Stimulated activated CD8-positive, alpha-beta memory T cell treated with anti-CD3 and anti-CD28 coated beads, Interleukin-7, amount 100 ng/mL, for 48 hours (primary cell): ENCODE measurements at places on chromosomes 5 and 9.

GRCh38 chr9:125337236-125337635 is 75.6 kb downstream of the GAPVD1 start:
- DNase-seq, result no peak

GRCh38 chr9:2018764-2019558 is 3.8 kb downstream of the SMARCA2 start:
- DNase-seq, result no peak

- no peak for DNase-seq
Observed at GRCh38 chr9:125110464-125110863, 32.9 kb downstream of the SCAI start.

GRCh38 chr5:31476738-31477141 is 55.2 kb downstream of the DROSHA start:
- DNase-seq, result no peak

DNA sequence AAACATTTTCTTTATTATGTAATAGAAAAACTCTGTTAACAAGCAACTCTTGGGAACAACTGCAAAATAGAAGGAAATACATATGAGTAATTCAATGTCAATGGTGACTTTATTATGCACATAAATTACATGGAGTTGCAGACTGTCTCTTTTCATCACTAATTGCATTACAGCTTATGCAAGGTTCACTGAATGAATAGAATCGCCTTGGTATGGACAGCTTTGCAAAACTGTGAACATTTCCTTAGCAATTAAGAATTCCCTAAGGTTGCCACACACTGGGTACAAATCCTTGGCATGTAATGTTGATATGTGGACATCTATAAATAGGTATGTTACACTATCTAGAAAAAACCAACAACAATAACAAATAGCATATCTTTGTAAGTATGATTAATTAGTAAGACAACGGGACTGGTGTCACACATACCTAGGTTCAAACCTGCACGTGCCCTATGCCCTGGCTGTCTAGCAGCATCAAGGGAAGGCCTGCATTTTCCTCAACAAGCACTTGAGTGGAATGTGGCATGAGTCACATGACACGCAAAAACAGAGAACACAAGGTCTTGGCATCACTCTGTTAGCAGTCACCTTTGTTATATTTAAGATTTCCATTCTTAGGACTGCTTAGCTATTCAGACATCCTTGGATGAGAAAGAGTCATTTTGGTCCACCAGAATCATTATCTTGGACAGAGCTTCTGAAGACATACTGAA is 263.9 kb downstream of the CTNND2 start:
- DNase-seq, result no peak

- DNase-seq, result no peak
Observed at GRCh38 chr9:19927560-19927959, 138.7 kb upstream of the SLC24A2 start.

GRCh38 chr5:138051441-138052296 is 18.8 kb upstream of the FAM13B start:
- DNase-seq, result no peak

- DNase-seq, result no peak
Observed at GRCh38 chr5:155915601-155916000, 411.4 kb upstream of the SGCD start.

DNA sequence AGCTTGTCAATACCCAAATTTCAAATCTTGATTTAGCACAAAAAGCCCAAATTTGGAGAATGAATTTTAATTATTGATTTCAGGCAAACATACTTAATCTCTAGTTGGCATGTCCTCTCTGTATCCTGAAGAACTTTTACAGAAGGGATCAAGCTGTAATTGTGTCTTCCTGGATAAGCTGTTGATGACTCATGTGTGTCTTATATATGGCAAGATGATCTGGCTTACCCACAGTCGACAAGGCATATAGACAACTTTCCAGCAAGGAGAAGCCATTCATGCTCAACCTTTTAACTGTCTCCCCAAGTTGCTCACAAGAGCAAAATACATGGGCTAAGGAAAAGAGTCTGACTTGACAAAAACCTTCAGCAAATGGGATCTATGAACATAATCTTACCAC is 112.5 kb upstream of the SLCO6A1 start:
- no peak for DNase-seq

GRCh38 chr9:116558035-116558434 is 129.1 kb upstream of the TRIM32 start:
- DNase-seq, result no peak

DNA sequence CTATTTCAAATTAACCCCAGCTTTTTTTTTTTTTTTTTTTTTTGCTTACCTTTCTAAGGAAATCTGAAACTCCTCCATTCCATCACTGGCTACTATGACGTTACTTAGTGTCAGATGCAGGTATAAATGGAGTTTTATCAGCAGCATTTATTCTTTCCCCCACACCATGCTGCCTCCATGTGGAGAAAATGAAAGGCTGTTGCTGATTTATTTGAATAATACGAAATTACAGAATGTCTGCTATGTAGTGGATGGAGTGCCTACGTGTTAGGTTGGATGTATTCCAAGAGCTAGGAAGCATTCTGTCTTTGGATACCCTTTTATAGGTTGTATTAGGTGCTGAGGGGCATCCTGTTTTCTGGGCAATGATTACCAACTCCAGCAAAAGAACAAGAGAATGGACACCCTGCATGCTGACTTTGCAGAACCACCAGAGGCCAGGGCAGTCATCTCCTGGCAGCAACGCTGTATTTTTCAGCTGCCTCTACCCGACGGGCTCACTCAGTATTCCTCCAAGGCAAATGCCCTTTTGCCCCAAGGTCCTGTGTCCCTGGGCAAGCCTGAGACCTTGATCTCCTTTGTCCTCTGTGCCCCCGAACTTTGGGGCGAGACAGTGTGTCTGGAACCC is 199.5 kb downstream of the ALDH1A1 start:
- DNase-seq, result no peak

- DNase-seq, result no peak
Observed at GRCh38 chr5:121795511-121795910, 56.2 kb upstream of the FTMT start.

DNA sequence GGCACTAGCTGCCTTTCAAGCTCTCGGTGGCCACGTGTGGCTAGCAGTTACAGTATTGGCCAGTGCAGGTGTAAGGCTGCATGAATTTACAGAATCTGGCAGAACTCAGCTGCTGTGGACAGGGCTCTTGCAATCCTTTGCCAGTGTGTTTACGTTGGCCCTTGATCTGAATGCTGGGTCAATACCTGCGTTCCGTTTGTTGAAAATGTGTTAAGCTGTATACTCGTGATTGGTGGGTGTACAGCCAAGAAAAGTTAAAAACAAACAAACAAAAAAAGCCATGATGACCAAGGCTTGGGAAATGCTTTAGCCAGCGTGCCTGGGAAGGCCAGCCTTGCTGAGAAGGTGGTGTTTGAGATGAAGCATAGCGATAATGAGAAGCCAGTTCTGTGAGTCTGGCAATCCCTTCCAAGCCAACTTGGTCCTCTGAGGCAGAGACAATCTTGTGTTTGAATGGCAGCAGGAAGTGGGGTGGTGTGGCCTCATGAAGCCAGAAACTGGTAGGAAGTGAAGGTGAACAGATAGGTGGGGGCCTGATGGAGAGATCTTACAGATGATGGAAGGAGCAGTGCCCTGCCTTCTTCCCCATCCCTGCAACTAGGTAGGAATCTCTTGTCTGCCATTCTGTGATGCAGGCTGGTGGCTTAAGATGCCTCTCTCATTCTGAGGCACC is 820 bp upstream of the CFAP90 start:
- no peak for DNase-seq

DNA sequence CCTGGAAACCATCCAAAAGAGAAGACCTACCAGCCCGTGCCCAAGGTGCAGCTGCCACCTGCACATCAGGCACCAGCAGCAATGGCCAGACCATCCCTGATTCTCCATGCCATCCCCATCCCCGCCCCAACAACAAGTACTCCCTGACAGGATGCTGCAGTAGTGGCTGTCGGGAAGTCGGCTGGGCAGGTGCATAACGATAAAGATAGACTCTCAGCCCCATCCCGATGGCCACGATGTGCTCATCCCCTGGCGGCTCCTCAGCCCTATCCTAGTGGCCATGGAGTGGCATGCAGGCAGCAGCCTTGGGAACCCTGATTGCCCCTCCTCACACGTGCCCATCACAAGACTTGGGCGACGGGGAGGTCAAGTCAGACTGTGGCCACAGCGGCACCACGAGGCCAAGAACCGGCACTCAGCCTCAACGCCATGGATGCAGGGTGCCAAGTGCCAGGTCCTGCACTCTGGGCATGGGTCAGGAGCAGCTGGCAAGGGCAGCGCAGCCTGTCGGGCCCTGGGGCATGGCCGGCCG is 368.8 kb upstream of the SPATA31A5 start:
- DNase-seq, result no peak

DNA sequence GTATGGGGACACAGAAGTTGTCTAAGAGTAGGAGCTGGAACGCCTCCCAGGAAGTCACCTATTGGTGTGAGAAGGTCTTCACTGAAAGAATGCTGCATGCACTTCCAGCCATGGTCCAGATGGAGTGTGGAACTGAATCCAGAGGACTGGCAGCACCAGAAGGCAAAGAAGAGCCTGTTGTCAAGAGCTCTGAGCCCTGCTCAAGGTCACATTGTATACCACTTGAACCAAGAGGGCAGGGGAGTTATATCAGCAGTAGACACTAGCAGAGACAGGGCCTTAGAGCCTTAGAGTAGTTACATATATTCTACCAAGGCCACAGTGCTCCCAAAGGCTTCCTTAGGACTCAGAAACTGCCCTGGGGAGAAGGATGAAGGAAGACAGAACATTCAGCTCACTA is 130.8 kb upstream of the POC5 start:
- DNase-seq, result no peak

GRCh38 chr5:149839761-149840160 is 104.8 kb downstream of the PDE6A start:
- DNase-seq, result no peak

DNA sequence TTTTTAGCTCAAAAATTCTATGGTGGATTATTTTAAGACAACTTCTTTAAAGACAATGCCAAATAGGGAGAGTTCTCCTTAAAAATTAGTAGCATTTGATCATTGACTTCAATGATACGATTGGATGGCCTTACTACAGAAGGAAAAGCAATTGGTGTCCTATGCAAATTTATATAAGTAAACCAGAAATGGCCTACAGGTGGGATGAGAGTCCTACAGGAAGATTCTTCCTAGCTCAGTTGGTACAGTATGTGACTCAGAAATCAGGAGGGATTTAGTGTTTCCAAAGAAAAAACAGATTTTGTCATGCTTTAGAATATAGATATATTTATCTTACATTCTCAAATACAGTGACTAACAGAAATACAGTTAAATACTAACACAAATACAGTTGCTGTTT is 6.5 kb downstream of the ANKRA2 start:
- DNase-seq, result no peak

DNA sequence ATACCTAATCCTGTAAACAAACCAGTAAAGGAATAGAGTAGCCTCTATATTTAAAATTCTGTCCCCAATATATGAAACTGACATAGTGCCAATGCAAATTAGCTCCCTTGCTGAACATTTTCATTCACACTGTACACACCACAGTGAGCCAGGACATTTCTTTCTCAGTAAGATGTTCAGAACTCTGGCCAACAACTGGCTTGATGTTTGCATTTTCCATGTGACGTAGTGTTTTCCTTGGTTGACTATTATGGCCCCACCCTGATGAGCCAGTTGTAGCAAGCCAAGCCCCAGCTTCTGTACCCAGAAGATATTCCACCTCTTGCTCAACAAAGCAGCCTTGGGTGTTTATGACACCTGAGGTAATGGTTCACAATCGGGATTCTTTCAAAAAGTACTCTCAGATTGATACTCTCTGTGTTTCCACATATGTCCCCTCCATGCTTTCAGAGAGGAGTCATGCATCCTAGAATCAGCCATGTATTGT is 17.7 kb upstream of the ANXA1 start:
- no peak for DNase-seq

- DNase-seq, result no peak
Observed at GRCh38 chr9:135570456-135570855, 8.9 kb downstream of the PAEP start.

- no peak for DNase-seq
Observed at GRCh38 chr5:22844155-22844554, 9.0 kb downstream of the CDH12 start.

DNA sequence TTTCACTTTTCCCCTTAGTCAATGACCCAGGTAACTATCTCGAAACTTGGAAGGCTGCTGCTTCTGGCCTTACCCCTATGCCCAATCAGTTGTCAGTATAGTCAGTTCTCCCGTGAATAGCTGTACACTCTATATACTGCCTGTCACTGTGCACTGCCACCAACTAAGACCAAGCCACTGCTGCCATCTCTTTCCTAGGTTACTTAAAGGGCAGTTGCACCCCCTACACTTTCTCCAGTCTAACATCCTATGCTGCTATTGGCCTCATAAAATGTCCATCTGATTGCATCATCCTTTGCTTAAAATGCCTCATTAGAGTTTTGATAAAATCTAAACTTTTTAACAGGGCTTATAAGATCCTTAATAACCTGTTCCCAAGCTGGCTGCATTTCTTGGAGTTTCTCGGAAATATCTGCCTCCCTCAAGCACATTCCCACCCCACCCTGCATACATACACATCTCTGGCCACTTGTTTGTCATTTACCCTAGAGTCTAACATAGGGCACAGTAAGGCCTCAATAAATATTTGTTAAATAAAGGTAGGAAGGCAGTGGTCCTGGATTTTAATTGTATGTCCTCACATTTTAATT is 32.8 kb upstream of the TNFAIP8 start:
- no peak for DNase-seq

- DNase-seq, result no peak
Observed at GRCh38 chr9:124299515-124300090, 41.9 kb downstream of the NEK6 start.

- no peak for DNase-seq
Observed at GRCh38 chr5:133652951-133653759, 40.8 kb upstream of the FSTL4 start.

- no peak for DNase-seq
Observed at GRCh38 chr9:123246534-123246933, 21.9 kb downstream of the STRBP start.

DNA sequence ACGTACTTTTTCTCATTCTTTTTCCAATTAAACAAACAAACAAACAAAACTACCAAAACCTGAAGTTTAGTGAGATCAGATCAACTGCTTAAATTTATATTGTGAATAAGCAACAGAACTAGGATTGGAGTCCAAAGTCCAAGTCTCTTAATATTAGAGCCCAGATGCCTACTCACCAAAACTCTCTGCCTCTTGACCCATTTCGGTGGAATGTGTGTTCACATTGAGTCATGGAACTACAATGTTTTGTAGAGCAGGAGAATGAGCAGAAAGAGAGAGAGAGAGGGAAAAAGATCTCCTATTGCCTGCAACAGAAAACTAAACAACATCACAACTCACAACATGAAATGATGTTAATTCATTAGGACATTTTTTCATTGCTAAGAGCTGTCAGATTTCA is 751.1 kb downstream of the TLR4 start:
- DNase-seq, result no peak

- no peak for DNase-seq
Observed at GRCh38 chr5:101811466-101811865, 484.6 kb downstream of the SLCO4C1 start.

GRCh38 chr5:71456362-71456743 is 902 bp downstream of the BDP1 start:
- DNase-seq, result no peak

- DNase-seq, result no peak
Observed at GRCh38 chr9:95552814-95553546, 36.2 kb upstream of the PTCH1 start.
